ENCODE measurements at places on chromosomes 3 and 15. TPM values are rescaled to one million over a fixed set of nuclear protein-coding genes. Genes with fewer than 3 reads are reported as not detected.

Gene SLC12A1
- total RNA-seq: not detected

Gene BTBD1
- total RNA-seq: 89.6 TPM

Gene MYL3
- total RNA-seq: 2.3 TPM

Gene TMEM212
- total RNA-seq: not detected

Gene SLC35G2
- 9.8 TPM for total RNA-seq

Gene TUBGCP5
- total RNA-seq: 19.9 TPM

Gene MB21D2
- 11.8 TPM for total RNA-seq

Gene USP50
- 0.65 TPM for total RNA-seq

Gene RARB
- 25.8 TPM for total RNA-seq

Gene GABRR3
- total RNA-seq: not detected

Gene CDHR4
- total RNA-seq: not detected

Gene GPR160
- 0.36 TPM for total RNA-seq

Gene CORO2B
- total RNA-seq: 6.7 TPM

Gene PARP15
- total RNA-seq: 1.1 TPM

Gene SPTBN5
- 0.73 TPM for total RNA-seq

Gene DPPA2
- total RNA-seq: not detected

Gene FSTL1
- 1,778 TPM for total RNA-seq

Gene SCN11A
- under 0.01 TPM for total RNA-seq

Gene CYP1A2
- not detected for total RNA-seq

Gene IMPG2
- 0.73 TPM for total RNA-seq

Gene GOLGA8K
- total RNA-seq: 0.32 TPM

Gene NME9
- total RNA-seq: not detected
